ENCODE measurements at places on chromosomes 4 and X.

- no peak for DNase-seq
These were observed 179.8 kb downstream of the SLIT2 start for GRCh38 chr4:20431543-20431951.

DNA sequence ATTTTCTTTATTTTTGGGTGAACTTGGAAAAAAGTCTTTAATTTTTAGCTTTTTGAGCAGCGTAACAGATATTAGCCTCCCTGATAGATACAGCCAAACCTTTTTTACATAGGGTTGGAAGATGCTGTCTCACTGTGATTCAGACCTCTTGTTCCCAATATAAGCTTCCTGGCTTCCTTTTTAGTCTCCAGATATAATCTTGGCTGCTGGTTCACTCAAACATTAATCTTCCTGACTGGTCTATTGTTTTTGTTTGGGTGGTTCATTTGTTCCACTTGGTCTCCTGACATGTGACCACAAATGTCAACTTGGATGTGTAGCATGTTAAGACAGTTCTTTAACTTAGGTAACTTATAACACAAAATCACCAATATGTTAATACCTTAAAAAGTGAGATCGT lies 23.0 kb downstream of the RPA4 start:
- no peak for DNase-seq

- no peak for DNase-seq
These were observed 178.6 kb downstream of the ADAMTS3 start for GRCh38 chr4:72390409-72390808.

DNA sequence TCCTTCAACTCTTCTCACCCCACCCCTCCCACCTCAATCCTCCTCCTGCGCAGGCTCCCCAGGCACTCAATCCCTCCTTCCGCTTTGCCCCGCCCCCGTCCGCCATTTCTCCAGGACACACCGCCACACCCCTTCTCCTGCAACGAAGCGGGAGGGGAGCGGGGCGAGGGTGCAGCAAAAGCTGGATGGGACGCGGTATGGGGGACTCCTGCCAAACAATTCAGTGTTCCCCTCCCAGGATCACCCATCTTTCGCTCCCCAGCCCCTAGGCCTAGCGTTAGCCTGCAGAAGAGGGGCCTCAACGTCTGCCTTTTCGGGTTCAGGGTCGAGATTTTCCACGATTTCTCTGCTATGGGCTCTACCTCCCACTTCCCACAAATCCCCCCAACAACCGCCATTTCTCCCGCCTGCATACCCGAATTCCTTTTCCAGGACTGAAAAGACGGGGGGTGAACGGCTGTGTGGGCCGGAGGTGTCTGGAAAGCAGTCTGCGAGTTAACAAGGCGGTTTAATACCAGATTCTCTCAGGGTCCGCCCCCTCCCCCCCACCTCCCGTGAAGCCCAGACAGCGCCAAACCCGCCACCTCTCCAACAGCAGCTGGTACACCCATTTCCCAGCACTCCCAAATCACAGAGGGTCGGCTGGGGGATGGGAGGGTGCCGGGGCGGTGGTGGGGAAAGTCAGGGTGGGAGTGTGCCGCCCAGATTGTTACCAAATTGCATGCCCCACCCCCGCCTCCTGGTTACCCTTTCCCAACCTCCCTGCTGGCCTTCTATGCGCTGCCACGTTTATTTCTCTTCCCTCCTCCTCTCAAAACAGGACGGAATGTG lies 774 bp downstream of the ARMCX2 start:
- DNase-seq, result no peak

DNA sequence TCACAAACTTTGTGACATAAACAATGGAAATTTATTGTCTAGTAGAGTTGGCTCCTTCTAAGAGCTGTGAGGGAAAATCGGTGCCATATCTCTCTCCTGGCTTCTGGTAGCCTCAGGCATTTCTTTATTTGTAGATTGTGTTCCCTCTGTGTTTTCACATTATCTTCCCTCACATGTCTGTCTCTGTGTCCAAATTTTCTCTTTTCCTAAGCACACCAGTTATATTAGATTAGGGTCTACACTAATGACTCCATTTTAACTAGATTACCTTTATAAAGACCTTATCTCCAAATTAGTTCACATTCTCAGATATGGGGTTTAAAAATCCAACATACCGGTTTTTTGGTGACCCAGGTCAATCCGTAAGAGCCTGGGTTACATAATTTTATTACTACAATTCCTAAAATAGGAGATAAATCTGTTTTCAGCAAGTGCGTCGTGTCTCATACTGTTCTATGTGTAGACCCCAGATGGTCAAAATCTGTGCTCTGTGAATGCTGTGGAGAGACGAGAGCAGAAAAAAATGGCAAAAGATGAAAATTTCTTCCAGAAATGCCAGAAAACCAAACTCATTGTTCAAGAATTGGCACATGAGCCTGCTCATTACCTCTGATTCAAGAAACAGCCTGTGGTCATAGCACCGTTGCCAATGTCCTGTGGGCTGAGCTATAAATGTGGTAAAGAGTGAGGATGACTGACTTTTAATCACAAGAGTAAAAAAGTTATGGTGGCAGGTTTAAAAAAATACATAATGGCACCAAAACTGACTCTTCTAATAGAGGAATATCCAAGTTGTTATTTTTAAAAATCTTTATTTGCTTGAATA lies 574.7 kb downstream of the PCDH7 start:
- DNase-seq, result no peak

- no peak for DNase-seq
These were observed 1759.6 kb downstream of the C4orf33 start for GRCh38 chr4:130855533-130855932.

DNA sequence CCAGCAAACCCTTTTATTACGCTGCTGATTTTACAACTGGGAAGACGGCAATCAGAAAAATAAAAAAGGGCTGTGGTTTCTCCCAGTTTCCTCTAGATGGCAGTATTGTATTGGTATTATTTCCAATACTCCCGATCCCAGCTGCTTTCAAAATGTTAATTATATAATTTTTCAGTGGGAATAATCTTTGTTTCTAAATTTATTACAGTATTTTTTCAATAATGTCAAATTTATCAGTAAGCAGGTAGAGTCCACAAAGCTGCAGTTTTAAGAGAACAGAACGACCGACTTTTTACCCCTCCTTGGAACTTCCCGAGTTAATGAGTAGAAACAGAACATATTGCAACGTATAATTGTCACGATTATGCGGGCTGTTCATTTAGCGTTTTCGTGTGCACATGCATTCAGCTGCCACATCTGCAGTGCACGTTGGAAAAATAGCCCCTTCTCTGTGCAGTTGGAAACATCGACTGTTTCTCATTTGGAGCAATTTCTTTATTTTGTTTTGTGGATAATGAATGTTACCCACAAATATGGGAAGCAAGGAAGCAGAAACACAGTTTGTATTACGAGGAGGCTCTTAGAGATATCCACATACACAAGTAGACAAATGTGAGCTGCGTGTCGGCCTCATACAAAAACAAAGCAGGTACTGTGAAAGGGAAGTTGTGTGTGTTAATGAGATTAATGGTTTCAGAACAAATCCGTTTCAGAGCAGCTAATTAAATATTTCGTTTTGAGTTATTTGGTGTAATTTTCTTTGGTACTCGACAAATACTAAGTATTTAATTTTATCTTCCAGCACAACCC lies 188.0 kb downstream of the STIM2 start:
- no peak for DNase-seq

- DNase-seq, result no peak
These were observed 11.3 kb upstream of the ARAP2 start for GRCh38 chr4:36255577-36255976.

GRCh38 chr4:82367438-82368097 lies 6.2 kb downstream of the HNRNPD start:
- no peak for DNase-seq

DNA sequence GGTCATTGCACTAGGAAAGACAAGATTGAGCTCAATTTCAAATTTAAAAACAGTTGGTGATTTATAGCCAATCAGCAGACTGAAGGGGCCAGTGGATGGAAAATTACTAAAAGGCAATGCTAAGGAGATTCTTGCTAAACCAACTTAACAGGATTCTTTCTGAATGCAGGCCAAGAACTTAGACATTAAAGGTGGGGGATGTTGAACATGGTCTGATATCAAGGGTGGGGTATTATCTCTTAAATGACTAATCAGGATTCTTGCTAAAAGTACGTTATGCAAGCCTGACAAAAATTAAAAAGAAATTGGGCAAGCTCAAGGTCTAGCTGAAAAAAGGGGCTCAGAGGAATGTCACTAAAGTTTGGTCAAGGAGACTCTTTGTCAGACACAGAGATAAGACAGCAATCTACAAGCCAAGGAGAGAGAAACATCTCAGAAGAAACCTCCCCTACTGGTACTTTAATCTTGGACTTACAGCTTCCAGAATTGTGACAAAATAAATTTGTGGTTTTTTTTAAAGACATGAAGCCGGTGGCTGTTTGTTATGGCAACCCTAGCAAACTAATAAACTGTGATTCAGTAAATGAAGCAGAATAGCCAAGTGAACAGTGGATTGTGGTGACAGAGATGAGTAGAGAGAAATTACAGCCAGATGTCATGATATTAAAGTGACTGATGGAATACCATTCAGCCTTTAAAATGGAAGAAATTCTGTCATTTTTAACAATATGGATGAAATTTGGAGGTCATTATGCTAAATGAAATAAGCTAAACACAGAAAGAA lies 120.3 kb upstream of the KLHL4 start:
- no peak for DNase-seq

DNA sequence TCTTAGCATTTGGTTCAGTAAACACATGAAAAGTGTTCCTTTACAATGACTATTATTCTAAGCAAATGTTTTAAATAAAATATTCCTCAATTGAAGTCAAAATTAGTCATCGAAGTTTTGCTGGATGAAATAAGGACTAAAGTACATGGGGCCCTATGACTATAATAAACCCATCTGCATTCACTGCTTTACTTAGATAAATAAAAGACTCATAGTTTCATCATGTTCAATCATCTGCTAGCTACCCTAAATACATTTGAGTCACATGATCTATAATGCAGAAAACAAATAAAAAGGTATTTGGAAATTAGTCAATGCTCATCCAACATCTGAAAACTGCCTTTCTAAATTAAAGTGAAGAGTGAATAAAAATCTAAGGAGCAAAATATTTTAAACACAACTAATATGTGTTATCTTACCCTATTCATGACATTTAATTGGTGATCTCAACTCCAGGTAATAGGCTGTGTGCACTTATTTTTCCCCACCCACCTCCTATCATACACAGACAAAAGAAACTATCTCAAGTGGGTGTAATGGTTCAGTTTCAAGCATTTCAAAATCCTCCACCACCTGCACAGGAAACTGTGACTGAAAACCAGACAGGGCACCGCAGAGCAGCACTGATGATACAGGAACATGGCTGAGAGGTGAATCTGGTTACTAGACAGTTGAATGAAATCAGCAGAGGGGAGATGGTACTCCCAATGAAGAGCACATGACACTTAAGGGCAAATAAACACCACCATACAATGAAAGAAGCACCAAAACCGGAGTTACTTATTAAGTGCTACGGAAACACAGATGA lies 78.6 kb downstream of the CAMK2D start:
- DNase-seq, result no peak

GRCh38 chr4:139973616-139974015 lies 180.4 kb downstream of the MAML3 start:
- no peak for DNase-seq

- DNase-seq, result no peak
These were observed 223.1 kb downstream of the FMR1NB start for GRCh38 chrX:148204195-148204594.

DNA sequence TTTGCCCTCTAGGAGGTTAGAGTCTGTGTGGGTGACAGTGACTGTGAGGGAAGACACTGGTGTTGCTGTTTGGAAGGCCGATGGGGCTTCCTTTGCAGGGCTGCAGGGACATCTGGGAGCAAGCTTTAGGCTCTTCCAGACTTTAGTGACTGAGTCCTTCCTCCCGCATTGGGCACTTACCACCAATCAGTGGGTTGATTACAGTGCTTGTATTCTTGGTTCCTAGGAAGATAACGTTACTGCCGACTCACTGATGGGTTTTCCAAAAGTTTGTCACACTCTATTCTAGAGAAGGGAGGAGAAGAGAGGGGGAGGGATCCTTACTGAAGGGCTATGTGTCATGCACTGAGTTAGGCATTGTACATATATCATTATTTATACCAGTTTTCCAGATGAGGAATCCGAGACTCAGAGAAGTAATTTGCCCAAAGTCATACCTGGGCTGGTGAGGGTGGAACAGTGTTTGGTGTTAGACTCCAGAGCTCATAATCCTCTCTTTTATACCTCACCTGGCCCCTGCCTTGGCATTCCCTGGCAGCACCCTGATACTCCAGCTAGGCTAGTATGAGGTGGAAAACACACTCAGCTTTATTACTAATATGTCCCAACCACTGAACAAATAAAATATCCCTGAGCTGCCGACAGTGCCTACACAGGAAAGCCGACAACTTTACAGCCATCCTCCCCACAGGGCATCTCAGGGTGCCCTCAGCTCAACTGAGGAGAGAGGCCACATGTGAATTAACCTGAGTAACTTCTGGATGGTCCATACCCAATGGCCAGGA lies 3.8 kb downstream of the CHST7 start:
- DNase-seq, result no peak

GRCh38 chrX:116318672-116319071 lies 117.7 kb upstream of the SLC6A14 start:
- DNase-seq, result no peak

DNA sequence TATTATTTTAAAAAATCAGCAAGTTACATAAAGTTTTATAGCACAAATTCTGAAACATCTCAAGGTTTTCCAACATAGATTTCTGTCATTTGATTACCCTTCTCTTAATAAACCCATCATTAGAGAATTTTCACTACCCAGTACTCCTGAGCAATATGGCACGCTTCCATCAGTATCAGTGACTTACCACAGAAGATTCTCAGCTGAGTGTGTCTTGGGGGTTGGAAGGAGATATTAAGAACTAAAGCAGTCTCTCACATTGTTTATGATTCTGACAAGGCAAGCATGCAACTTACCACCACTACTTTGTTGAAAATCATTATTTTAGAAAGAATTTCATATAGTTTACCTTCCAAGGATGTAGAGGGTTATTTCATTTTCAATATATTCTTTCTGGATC lies 67.7 kb downstream of the INPP4B start:
- DNase-seq, result no peak

DNA sequence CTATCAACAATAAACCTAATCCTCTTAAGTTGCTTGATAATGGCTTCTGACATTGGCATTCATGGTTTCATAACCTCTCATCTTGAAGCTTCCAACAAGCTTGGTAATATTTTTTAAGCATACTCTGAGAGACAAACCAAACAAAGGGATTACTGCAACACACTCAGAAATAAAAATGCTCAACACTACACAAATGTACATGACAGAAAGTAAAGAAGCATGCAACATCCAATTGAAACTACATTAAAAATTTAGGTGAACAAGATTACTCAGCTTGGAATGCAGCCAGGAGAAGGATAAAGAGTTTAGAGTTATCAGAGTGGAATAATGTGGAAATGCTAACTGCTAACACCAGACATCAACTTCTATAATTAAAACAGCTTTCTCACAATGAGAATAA lies 1136.6 kb upstream of the PABPC4L start:
- no peak for DNase-seq

- DNase-seq, result no peak
These were observed 145.4 kb upstream of the HUWE1 start for GRCh38 chrX:53831662-53832635.

DNA sequence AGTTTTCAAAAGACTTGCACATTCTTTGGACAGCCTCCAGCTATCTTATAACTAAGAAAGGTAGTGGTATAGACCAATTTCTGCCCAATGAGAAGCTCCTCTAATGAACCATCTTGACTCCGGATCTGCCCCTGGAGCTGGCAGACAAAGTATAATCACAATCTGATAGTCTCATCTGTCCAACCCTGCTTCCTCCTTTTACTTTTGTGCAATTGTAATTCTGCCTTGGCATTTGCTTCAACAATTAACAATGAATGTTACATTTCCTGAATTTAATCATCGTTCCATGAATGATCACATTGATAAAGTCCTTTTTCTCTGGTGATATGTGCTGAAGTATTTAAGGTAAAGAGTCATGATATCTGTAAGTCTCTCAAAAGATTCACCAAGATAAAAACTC lies 27.8 kb downstream of the FRYL start:
- DNase-seq, result no peak
